ENCODE measurements at places on chromosomes 12 and 14. TPM values are rescaled to one million over a fixed set of nuclear protein-coding genes. Genes with fewer than 3 reads are reported as not detected.

Gene FITM1
- not detected for total RNA-seq

Gene PTGDR
- not detected for total RNA-seq

Gene SNAPC1
- 12.7 TPM for total RNA-seq

Gene MORN3
- 0.73 TPM for total RNA-seq

Gene SLC10A1
- total RNA-seq, result not detected

Gene INHBC
- not detected for total RNA-seq

Gene EFCAB11
- 6.3 TPM for total RNA-seq

Gene ART4
- 12.5 TPM for total RNA-seq

Gene KRT5
- total RNA-seq, result 0.86 TPM

Gene SLC5A8
- total RNA-seq, result not detected

Gene OR10AD1
- not detected for total RNA-seq

Gene SPIC
- not detected for total RNA-seq

Gene TESPA1
- total RNA-seq, result not detected

Gene AP4S1
- 7.2 TPM for total RNA-seq

Gene PSMC1
- 129 TPM for total RNA-seq

Gene TRIAP1
- 46.0 TPM for total RNA-seq

Gene KLHL33
- total RNA-seq, result not detected

Gene SLC16A7
- total RNA-seq, result 8.4 TPM
